ENCODE measurements at places on chromosomes 12 and 14.
A peak's percentile ranks its signal among the peaks of the same experiment; 100 is the strongest.

DNA sequence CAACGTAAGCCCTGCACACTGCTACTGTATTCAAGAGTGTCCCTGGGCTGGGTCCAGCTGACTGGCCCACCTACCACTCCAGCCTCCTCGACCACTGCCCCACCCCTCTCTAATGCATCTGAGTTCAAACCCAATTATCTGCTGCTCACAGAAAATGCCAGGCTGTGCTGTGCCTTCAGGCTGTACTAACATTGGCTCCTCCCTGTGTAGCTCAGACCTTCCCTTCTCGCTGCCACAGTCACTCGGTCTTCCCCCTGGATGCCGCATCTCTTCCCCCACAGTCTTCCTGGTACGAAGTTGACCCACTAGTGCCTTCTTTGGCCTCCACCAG is 12.1 kb downstream of the FICD start:
- DNase-seq: no peak

DNA sequence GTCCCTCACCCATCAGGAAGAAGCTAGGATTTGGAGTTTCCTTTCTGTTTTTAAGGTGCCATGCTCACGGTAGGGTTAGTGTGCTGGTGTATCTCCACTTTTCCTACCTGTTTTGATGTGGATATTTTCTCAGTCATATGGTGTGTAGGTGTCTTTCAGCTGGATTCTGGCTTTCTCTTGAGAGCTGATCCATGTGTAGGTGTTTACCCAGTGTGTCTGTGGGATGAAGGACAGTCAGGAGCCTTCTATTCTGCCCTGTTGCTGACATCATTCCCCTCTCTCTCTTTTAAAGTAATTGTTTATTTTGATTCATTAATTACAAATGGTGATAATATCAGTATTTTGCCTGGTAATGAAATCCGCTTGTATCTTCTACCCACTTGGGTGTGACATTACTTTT is 22.8 kb downstream of the TMX1 start:
- DNase-seq: no peak

- peak; percentile 65 for DNase-seq
These were observed 458 bp downstream of the KHNYN start for GRCh38 chr14:24430143-24430681.

DNA sequence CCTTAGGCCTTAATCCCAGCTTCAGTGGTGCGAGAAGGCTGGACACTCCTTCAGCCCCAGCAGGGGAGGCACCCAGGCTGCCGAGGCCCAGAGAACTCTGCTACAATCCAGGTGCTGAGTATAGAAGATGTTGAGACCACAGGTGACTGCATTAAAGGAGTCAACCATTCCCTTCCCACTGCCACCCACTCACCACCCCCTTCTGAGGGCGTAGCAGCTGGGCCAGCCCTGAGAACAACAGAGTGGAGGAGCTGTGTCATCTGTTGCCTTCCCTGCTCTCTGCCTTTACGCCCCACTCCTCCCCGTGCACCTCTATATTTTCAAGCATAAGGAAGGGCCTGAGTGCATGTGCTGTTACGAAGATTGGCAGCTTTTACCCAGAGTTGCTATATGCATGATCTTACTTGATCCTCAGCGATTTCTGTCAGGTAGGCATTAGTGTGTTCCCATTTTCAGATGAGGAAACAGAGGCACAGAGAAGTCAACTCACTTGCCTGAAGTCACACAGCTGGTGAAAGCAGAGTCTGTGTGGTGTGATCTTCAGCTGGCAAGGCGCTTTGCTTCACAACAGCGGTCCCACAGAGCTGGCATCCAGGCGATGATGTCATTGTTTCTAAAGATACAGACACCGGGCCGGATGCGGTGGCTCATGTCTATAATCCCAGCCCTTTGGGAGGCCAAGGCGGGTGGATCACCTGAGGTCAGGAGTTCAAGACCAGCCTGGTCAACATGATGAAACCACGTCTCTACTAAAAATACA is 46.7 kb downstream of the RIN3 start:
- DNase-seq: no peak

- DNase-seq: peak; percentile 17
These were observed 188.3 kb downstream of the GXYLT1 start for GRCh38 chr12:41956353-41956752.

- DNase-seq: no peak
These were observed 4.1 kb upstream of the IFNG start for GRCh38 chr12:68163560-68164081.

- no peak for DNase-seq
These were observed 112.5 kb downstream of the ALX1 start for GRCh38 chr12:85392508-85392907.

GRCh38 chr12:26125400-26126339 is 833 bp upstream of the BHLHE41 start:
- DNase-seq: peak; percentile 87

GRCh38 chr14:54901380-54902142 is 1.1 kb downstream of the GCH1 start:
- DNase-seq: no peak

GRCh38 chr12:109191621-109192250 is 75.3 kb downstream of the ACACB start:
- DNase-seq: no peak

GRCh38 chr12:27542628-27543027 is 18.6 kb downstream of the PPFIBP1 start:
- no peak for DNase-seq

Data from midbrain (tissue), 1 donor.